ENCODE measurements at places on chromosomes 1 and 21.

DNA sequence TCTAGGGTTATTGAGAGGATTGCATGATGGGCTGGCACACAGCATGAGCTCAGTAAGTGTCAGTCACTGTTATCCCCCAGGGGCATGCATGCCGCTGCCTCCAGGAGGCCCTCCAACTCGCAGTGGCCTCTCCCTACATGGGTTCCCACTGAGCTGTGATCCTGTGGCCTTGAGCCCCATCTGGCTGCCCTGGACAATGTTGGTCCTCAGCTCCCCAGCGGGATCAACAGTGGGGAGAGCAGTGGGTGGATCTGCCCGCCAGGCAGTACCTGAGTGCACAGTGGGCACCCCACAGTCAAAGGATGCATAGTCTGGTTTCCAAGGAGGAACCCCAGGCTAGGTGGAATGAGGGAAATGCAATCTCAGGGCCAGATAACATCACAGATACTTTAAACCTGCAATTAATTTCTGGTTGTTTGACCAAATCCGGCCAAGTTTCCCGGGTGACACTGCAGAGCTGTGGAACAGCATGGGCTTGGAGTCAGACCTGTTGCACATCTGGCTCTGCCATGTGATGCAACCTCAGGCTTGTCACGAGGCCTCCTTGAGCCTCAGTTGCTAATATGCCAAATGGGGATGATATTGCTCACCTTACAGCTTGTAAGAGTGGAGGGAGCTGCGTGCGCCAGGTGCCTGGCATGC, 9.3 kb downstream of the PADI3 start:
- no peak for DNase-seq

- no peak for DNase-seq
Measured at GRCh38 chr1:176799327-176799726, 336.4 kb downstream of the PAPPA2 start.

- DNase-seq = no peak
Measured at GRCh38 chr1:114173680-114174079, 20.0 kb upstream of the SYT6 start.

GRCh38 chr1:116292929-116293725, 79.9 kb upstream of the ATP1A1 start:
- DNase-seq = no peak

DNA sequence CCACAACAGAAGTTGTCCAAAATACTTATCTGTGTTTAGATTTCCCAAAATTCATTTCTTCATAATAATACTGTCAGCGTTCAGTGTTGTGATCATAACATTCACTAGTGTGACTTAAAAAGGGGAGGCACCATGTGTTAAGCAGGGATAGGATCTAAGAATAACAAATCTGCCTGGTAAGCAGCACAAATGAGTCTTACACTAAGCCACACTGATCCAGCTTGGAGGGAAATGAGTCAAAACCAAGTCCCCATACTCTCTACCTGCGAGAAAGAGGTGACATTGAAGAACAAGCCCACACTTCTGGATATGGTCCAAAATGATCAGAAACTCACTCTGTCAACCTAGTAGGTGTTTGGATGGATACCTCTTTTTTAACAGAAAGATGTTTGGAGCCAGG, 145.5 kb downstream of the CRB1 start:
- no peak for DNase-seq
